ENCODE measurements at places on chromosomes 13 and 19.

DNA sequence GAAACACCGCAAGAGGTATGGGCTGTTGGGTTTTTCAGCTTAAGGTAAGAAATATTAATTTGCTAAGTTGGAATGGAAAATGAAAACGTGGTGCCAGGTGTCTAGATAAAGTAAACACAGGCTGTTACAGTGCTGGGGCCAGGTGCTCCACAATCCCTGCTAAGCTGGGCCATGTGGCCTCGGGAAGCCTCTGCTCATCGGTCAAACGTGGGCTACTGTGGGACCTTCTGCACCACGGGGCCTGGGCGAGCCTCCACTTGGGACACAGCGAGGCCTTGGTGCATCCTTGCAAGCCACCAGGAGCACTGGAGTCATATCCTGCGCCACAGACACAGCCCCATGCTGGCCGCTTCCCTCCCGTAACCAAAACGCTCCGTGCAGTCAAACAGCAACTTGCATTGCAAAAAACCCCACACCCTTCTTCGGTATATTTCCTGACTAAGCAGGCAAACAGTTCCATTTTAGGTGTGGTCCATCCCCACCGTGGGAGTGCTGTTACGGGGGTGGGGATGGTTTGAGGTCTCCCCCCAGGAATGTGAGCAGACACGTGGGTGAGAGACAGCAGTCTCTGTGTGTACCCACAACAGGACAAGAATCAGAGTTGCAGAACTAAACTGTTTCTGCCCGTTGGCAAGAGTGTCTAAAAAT lies 96.3 kb upstream of the SOX1 start:
- DNase-seq = no peak

DNA sequence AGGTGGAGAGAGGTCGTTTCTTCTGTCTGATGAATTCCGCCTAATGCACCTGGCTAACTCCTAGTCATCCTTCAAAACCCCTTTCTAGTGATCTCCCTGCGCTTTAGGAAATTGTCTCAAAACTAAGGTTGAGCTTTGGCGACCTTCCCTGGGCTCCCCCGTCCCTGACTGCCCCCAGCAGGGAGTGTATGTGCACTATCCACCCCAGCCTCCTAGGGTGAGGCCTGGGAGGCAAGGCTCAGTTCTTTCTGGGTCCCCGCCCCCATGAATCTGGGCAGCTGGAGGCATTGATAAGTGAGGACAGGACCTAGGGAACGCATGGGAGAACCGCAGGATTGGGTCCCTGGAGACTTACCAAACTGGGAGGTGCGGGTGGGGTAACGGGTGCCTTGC lies 378 bp downstream of the TLE6 start:
- DNase-seq = no peak

DNA sequence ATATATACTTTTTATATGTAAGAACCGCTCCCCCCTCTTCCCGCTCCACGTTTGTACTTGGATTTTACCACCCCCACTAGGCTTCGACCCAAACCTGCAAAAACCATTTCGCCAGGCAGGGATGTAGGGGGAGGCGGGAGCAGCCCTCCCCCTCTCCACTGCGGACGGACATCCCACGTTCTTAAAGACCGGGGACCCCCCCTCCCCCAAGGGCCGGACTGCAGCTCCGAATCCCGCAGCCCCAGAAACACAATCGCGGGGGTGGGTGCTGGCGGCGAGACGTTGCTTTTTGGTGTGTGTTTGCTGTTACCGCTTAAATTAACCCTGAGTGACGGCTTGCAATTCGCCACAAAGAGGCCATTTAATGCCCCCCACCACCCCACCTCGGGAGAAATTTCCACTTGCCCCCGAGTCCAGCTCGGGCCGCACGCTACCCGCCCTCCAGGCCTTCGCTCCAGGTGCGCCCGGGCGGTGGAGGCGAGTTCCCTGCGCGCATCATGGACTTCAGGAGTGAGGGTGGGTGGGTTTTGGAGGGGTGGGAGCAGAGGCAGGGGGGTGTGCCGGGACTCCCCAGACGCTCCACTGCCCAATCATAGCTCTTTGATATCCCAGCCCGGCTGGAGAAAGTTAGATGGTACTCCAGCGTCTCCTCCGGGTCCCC lies 15.8 kb downstream of the NFIX start:
- DNase-seq = no peak

DNA sequence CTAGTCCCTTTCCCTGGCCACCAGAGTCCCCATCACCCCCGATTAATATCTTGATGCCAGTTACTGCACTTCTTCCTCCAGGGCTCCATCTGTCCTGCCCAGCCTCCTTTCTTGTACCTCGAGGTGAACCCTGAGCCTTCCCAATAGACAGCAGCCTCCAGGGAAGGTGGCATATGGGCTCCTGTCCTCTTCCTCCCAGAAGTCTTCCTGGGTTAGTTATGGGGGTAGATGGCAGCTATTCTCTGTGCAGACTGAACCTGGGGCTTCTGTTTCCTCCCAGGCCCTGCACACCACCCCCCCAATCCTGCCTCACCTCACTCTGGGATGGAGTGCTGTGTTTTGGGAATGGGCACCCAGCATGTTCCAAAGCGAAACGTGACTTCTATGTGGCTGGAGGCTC lies 2.6 kb downstream of the RNF225 start:
- no peak for DNase-seq

GRCh38 chr13:41809962-41810361 lies 150.9 kb downstream of the VWA8 start:
- no peak for DNase-seq
